Activated T-cell treated with anti-CD3 and anti-CD28 coated beads for 1 hour (primary cell): ENCODE measurements at places on chromosomes 4 and X.
A peak's percentile ranks its signal among the peaks of the same experiment; 100 is the strongest.

- DNase-seq = no peak
Observed at GRCh38 chrX:25998687-25999086, 139.5 kb upstream of the MAGEB18 start.

GRCh38 chr4:112288455-112288854 lies 2.8 kb upstream of the TIFA start:
- no peak for DNase-seq

GRCh38 chrX:85004255-85004654 lies 578 bp downstream of the APOOL start:
- no peak for DNase-seq

- DNase-seq = no peak
Observed at GRCh38 chr4:120432301-120432860, 365.7 kb upstream of the MAD2L1 start.

- no peak for DNase-seq
Observed at GRCh38 chr4:130306566-130306965, 1210.6 kb downstream of the C4orf33 start.

- peak; percentile 1 for DNase-seq
Observed at GRCh38 chr4:100189820-100190642, at the start of gene DDIT4L. Gene DDIT4L (minus strand): TSS chr4:100190468. CDS start chr4:100189983, 485 bp downstream.

GRCh38 chrX:41921492-41922430 lies 1.6 kb downstream of the CASK start:
- no peak for DNase-seq
